Activated naive CD4-positive, alpha-beta T cell treated with anti-CD3 and anti-CD28 coated beads, Interleukin-2, amount 10 ng/mL, durations not matched to agents 7 days and 5 days (primary cell): ENCODE measurements at places on chromosomes 5 and 9.

DNA sequence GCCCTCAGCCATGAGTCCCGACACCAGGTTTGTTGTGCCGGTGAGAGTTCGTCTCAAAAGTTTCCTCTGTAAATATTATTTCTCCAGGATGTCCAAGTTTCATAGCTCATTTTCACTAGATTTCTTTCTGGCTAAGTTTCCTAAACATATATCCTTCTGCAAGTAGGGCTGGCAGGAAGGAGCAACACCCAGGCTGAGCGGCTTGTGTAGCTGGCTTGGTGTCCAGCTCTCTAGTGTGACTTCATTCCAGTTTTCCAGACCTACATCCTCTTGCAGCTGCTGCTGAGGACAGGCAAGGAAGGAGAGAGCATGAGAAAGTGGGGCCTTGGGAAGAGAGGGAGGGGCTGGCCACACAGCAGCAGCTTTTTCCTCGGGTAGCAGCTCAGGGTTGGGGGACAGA is 80.3 kb downstream of the FGF1 start:
- DNase-seq: no peak

- DNase-seq: no peak
Observed at GRCh38 chr5:132363431-132364112, 5.9 kb upstream of the SLC22A5 start.

DNA sequence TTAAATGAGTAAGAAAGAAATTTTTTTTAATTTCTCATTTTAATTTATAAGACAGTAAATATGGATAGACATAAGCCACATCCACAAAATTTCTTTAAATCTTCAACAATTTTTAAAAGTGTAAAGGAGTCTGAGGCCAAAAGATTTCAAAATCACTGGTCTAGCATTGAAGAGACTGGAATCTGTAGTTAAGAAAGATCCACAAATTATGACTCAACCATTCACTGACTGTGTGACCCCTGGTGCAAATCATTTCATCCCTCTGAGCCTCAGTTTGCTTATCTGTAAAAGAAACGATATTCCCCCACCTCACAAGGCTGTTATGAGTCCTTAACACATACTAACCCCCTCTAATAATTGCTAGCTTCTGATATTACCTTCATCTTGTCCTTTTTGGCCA is 98.5 kb downstream of the EBF1 start:
- no peak for DNase-seq

GRCh38 chr5:74430631-74431289 is 209.8 kb downstream of the ENC1 start:
- DNase-seq: no peak

DNA sequence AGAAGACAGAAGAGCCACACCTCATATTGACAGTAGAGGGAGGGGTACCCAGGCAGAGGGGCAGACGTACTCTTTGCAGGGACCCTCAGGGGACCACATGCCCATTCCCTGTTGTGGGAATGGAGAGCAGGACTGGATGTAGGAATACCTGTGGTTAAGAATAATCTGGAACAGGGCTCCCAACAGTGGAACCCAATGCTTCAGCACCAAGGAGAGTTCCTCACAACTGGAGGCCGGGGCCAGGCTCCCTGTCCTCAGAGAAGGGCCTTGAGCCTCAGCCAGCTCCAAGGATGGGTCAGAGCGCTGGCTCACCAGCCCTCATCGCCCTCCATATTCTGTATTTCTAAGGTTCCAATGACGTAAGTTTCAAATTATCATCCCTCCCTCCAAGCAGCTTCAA is 7.4 kb upstream of the SHC3 start:
- no peak for DNase-seq

- DNase-seq: no peak
Observed at GRCh38 chr9:77848897-77849296, 182.7 kb downstream of the GNAQ start.

- no peak for DNase-seq
Observed at GRCh38 chr5:57842364-57843058, 359.9 kb upstream of the ACTBL2 start.

- no peak for DNase-seq
Observed at GRCh38 chr5:172549696-172550095, 91.4 kb upstream of the NEURL1B start.

DNA sequence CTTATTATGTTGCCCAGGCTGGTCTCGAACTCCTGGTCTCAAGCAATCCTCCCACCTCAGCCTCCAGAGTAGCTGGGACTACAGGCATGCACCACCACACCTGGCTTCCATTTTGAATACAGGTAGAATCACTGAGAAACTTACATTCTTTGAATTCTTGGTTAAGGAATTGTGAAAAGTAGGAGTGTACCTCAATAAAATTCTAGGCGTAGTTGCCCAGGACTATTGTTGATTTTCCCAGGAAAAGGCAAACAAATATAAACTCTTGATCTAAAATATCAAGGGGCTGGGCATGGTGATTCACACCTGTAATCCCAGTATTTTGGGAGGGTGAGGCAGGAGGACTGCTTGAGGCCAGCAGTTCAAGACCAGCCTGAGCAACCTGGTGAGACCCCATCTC is 16.8 kb upstream of the DMXL1 start:
- no peak for DNase-seq

- DNase-seq: no peak
Observed at GRCh38 chr9:68777070-68777763, 72.2 kb downstream of the PIP5K1B start.

DNA sequence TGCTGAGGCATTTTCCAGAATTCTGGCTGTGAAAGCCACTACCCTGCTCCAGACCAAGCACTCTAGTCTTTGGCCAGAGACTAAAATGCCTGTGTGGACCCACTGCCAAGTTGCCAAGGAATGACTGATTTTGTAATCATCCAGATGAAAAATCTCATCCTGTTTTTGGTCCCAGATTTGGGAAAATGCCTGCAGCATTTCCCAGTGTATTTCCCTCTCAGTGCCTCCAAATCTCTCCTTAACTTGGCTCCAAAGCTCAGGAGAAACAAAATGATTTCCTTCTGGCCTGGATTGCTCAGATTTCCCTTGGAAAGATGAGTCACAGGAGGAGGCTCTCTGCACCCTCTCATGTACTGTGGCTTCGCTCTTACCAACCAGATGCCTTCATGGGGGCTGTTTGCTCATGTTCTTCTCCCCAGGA is 335.2 kb upstream of the TARS1 start:
- no peak for DNase-seq
